Liver (tissue), 10 donors: ENCODE measurements at places on chromosomes 5 and 9. TPM values are rescaled to one million over a fixed set of nuclear protein-coding genes. Genes with fewer than 3 reads are reported as not detected.

Gene PCDHGC4
- 0.33 TPM for total RNA-seq

Gene CYSRT1
- 0.14 TPM for total RNA-seq

Gene LCN2
- 7.0 TPM for total RNA-seq

DNA sequence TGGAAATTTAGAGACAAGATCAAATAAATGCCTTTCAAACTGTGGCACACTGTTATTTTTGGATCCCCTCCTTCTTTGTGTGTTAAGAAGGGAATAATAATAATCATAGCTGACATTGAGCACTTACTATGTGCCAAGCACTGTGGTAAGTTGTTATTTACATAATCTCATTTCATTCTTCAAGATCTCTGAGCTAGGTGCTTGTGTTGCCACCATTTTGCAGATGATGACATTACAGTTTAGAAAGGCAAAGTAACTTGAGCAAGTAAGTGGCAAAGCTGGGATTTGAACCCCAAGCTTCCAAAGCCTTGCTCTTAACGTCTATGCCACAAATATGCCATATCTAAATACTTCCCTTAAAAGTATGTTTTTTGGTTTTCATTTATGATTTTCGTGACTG is 121.8 kb upstream of the TMEM161B start:
- no peak overlapping the region for H3K4me3 ChIP-seq
- H3K36me3 ChIP-seq = no peaks in the 10 kb centered on the region
- H3K27me3 ChIP-seq = no peaks in the 10 kb centered on the region
- H3K4me1 ChIP-seq = no peaks in the 10 kb centered on the region

DNA sequence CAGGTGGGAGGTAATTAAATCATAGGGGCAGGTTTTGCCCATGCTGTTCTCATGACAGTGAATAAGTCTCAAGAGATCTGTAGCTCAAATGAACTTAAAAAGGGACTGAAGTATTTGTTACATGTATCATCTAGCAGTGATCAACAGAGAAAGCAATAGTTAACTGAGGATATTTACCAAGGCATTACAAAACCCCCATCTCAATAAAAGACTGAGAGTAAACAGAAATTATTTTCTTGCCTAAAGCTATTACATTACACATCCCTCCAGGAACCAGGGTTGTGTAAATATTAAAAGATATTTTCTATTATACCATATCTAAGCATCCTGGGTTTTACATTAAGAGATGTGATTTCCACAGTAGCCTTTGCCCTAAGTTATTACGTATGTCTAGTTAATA is 169.9 kb downstream of the CTNND2 start:
- H3K27ac ChIP-seq = peak overlapping the region; percentile 61
- H3K4me1 ChIP-seq = peaks cover 13% of the 10 kb centered on the region
- H3K27me3 ChIP-seq = no peaks in the 10 kb centered on the region
- no peak for DNase-seq
- no peak overlapping the region for H3K4me3 ChIP-seq

DNA sequence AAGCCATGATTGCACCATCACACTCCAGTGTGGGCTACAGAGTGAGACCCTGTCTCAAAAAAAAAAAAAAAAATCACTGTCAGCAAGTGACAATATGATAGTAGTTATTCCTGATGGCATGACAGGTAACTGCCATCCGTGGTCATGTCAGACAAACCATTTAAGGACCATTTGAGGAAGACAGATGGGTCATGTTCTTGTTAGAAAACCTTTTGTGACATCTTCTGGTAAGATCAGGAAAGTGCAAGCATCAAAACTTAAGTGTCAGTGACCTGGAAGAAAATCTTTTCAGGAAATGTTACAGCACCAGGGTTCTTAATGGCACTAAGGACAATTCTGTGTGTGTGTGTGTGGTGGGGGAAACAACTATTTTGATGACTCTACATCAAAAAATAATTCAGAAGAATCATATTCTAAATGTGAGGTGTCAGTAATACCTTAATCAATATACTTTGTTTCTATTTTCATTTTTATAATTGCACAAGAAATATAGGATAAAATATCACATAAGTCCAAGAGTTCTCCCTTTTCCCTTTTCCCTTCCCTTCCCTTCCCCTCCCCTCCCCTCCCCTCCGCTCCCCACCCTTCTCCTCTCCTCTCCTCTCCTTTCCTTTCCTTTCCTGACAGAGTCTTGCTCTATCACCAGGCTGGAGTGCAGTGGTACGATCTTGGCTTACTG is 17.8 kb downstream of the SLC38A9 start:
- no peak overlapping the region for H3K27ac ChIP-seq
- peaks cover 29% of the 10 kb centered on the region for H3K4me1 ChIP-seq
- H3K36me3 ChIP-seq = no peaks in the 10 kb centered on the region
- no peaks in the 10 kb centered on the region for H3K27me3 ChIP-seq
- no peak overlapping the region for H3K4me3 ChIP-seq
- DNase-seq = no peak
